ENCODE measurements at places on chromosomes 7 and 10. TPM values are rescaled to one million over a fixed set of nuclear protein-coding genes. Genes with fewer than 3 reads are reported as not detected.

The AKR1C4 gene
- polyA plus RNA-seq = not detected

The GHRHR gene
- polyA plus RNA-seq = 0.33 TPM

GRCh38 chr10:50679149-50679548, 55.4 kb upstream of the SGMS1 start:
- DNase-seq = no peak

GRCh38 chr10:114181971-114182370, 2.8 kb downstream of the TDRD1 start:
- DNase-seq = no peak
